ENCODE measurements at places on chromosomes 6 and 20.

- DNase-seq: no peak
These were observed 369.4 kb upstream of the HS3ST5 start for GRCh38 chr6:114712129-114712662.

GRCh38 chr20:63175038-63175895, 40.7 kb downstream of the YTHDF1 start:
- no peak for DNase-seq

- DNase-seq: no peak
These were observed 549.4 kb downstream of the UTRN start for GRCh38 chr6:144834426-144835038.

DNA sequence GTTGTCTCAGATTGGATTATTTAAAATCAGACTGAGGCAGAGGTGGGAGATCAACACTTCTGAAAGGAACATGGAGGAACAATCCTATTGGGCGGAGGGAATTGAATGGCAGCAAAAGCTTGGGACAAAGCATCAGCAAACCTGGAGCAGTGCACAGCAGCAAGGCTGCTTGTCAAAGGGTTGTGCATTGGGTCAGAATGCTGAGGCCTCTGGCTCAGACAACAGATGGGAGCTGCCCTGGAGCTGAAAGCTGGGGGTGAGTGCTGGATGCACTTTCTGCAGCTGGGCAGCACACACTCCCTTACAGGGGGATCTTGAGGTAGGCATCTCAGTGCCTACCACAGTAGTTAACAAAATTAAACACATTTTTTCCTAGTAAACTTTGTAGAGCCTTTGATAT, 634.4 kb upstream of the MMS22L start:
- DNase-seq: no peak

GRCh38 chr6:109260126-109260525, 122.1 kb downstream of the CD164 start:
- peak; percentile 60 for DNase-seq
